ENCODE measurements at places on chromosomes 16 and 17.

DNA sequence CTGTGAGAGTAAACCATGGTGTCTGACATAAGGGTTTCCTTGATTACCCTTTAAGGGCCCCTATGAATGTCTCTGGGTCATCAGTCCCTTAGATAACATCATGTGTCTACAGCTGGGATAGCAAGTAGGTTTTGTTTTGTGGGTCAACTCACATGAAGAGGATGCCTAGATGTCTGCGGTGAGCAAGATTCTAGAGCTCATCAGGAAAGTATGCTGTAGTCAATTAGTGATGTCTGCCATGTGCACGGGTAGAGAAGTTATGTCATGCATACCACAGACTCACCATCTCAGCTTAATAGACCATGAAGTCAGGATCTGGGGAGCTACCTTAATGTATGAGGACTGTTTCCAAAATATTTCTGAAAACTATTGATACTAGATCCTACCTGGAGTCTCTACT is 57.5 kb downstream of the CDH13 start:
- DNase-seq, result no peak

GRCh38 chr16:13999071-13999894 is 71.8 kb upstream of the MRTFB start:
- no peak for DNase-seq

DNA sequence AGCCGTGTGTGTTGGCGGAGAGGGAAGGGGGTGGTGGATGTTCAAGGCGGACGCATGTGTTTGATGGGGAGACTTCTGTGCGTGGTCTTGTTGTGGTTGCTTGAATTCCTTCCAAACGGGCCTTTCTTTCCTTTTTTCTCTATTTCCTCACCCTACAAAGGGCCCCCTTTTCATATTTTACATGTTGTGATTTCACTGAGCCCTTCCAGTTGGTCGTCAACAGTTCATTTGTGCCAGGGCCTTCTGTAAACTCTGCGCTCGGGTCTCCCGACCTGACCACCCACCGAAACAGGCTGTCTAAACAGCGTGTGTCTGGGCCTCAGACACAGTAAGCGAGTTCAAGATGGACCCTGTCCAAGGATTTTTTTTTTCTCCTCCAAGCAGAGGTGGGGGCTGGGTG is 228.4 kb downstream of the IRF8 start:
- no peak for DNase-seq

DNA sequence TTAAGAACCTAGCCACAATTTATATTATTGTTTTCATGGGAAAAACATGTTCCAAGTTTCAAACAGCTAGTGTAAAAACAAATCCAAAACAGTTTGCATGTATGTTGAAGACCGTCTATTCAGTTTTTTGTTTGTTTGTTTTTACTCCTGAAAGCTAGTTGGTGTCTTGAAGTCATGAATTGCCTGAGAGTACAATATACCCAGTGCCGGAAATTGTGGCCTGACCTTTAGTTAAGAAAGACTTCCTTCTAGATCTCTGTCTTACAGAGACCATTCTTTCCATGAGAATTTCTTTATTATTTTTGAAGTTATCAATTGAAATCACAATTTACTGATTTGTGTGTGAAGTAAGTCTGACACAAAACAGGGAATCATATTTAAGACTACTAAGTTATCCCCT is 474.8 kb downstream of the KCNJ2 start:
- no peak for DNase-seq

DNA sequence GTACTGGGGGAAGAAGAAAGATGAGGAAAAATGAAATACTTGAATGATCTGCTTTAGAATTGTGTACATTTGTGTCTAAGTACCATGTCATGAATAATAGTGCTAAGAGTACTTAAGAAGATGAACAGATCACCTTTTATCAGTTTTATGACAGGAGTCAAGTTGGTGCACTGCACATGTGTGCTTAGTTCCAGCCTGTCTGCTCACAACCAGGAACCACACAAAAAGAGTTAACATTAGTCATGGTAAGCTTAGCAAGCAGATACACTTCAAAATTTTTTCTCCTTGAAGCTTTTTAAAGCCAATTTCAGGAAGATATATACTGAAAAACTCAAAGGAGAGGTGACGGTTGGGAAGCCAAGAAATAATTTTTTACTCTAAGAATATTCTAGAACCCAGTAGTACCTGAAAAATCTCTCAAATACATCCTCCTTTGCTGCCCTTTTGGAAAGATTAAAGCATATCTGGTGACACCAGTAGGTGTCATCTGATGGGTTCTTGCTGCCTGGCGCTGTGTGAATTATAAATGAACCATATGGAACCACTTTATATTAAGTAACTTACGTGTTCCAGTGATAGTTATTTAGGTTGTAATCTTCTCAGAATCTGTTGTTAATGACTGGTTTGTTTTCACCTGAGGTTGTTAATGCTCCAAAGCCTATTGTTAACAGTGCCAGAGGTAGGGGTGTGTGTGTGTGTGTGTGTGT is 93.4 kb downstream of the MSI2 start:
- DNase-seq, result no peak

DNA sequence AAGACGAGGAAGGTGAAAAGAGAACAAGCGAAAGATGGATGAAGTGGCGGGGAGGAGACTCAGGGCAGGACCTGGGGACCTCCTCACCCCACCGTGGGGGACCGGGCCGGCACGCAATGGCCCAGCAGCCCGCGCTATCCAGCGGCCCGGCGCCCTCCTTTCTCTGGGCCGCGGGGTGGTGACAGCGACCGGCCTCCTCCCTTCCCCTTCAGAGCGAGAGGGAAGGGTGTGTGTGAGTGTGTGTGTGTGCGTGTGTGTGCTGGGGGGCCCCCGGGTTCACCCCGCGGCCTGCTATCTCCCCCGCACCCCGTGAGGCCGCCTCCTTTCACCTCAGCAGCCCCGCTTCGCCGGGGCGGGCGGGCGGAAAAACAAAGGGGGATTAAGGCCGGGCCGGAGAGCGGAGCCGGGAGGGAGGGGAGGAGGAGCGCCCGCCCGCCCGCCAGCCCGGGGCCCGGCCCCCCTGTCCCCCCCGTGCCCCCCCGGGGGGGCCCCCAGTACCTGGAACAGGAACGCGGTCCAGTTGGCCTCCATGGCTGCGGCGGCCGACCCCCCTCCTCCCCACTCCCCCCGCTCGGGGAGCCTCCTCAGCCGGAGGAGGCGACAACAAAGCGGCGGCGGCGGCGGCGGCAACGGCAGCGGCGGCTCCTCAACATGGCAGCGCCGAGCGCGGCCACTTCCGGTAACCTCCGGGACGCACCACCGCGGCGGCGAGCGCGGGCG is at the start of gene VEZF1:
VEZF1 (minus strand) TSS at position 674 of the 720 bp plus-strand sequence; CDS start at position 531, 143 bp downstream.
- DNase-seq, result peak; percentile 71

DNA sequence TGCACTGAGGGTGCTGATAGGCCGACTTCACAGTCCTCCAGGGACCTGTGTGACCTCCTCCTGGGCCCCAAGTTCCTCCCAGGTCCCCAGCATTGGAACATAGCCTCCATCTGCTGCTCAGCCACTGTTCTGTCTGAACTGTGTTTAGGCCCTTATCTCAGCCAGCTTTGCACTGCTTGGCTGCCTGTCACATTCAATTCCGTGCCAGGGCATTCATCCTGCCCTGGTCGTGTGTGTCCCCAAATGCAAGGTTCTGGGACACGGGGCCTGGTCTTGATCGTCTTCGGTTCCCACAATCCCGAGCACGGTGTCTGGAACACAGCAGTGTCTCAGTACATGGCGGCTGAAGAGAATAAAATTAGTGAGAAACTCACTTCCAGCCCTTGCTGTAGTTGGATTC is 69.9 kb upstream of the NFAT5 start:
- no peak for DNase-seq

GRCh38 chr17:66281661-66282369 is 20.6 kb upstream of the PRKCA start:
- no peak for DNase-seq

DNA sequence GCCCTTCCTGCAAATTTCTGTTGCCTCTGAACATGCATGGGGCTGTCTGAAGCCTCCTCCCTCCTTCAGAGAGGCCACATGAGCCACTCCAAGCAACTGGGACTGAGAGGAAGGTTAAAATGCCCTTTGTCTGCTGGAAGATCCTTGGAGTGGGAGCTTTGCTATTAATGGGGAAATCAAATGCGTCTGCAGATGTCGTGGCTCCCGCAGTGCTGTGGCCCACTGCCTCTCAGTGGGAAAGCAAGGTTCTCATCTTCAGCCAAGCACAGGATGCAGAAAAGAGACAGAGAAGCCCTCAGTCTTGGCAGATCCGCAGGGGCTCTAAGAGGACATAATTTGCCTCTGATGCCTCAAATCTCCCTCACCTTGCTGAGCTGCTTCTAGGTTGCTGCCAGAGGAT is 34.8 kb downstream of the PEMT start:
- DNase-seq, result no peak
